Activated T-helper 1 cell treated with Interleukin-2 at 50 U/mL for 16 hours (primary cell): ENCODE measurements at places on chromosomes 1 and 21.

DNA sequence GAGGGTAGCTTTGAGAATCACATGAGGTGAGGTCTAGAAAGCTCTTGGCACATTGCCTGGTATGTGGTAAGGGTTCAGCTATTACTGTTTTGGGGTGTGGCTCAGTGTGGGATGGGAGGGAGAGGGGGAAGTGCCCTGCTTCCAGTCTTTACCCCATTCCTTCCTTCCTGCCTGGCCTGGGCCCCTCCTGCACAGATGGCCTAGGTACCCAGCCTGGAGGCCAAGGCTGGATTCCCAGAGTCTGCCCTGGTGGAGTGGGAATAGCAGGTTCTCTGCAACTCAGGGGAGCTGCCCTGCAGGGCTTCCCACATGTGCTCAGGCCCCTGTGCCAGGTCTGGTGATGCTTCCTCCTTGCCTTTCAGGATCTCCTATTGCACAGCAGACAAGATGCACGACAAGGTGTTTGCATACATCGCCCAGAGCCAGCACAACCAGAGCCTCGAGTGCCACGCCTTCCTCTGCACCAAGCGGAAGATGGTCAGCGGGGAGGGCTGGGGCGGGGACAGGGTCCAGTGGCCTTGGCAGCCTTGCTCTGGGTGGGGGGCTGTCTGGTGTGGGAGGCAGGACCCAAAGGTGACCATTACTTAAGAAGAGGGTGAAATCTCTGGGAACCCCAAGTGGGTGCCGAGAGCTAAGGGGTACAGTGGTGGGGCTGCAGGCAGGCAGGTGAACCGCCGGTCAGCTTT is 13.5 kb downstream of the LDLRAP1 start:
- no peak for DNase-seq

- DNase-seq = no peak
Observed at GRCh38 chr1:41995441-41996130, 76.9 kb upstream of the HIVEP3 start.

DNA sequence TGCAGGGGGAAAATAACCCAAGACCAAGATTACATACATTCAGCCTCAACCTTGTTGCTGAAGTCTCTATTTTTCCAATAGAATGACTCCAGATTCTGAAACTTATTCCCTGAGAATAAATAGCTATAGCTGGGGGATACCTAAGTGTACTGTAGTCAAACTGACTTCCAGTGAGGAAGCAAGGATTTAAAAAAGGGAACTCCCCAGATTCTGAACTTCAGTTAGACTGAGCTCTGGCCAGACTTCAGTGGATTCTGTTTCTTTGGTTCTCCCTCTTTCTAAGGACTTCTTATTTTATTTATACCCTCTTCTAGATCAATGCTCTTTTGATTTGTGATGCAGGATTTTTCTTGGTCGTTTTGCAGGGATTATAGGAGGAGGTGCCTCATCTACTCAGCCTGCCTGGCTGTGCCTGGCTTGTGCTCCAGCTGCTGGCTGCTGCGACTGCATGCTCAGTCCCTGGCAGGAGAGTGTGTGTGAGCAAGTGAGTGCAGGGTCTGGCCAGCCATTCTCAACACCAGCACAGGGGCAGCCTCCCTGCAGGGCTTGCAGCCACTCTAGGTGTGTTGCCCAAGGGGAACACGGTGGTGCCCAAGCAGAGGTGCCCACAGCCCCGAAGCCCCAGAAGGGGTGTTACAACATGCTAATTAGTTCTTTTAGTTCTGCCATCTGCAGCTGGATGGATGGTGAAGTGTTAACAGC is 43.0 kb downstream of the SPATA17 start:
- no peak for DNase-seq

GRCh38 chr1:12601700-12602658 is 16.0 kb downstream of the DHRS3 start:
- DNase-seq = no peak

GRCh38 chr21:43343992-43344886 is 82.7 kb downstream of the SIK1 start:
- no peak for DNase-seq

DNA sequence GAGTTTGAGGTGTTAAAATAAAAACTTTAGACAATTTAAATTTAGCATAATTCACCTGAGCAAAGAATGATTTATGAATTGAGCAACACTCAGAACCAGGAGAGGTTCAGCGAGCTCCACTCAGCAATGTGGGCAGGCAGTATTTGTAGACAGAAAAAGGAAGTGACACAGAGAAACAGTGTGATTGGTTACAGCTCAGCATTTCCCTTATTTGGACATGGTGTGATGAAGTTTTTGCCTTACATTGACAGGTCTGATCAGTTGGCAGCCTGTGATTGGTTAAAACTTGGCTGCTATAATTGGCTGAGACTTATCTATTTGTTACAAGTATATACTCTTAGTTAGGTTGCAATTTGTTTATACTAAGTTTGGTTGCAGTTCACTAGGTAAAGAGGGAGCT is 621.2 kb upstream of the PRMT6 start:
- DNase-seq = no peak

- no peak for DNase-seq
Observed at GRCh38 chr1:163178628-163179027, 24.1 kb downstream of the RGS5 start.

- no peak for DNase-seq
Observed at GRCh38 chr1:204314171-204314892, 45.4 kb downstream of the PLEKHA6 start.

DNA sequence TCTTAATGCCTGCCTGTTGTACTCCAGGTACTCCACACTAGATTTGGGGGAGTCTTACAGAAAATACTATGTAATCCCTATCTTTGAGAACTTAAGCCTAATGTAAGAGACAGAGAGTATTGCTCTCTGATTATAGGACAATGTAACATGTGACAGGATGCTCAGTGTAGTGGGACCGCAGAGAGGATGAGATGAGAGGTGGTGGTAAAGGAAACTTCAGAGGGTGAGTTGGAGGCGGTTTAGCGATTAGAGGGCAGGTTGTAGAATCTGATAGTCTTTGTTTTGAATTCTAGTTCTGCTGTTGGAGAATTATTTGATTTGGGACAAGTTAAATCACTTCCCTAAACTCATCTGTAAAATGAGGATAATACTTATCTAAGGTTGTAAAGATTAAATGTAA is 5.4 kb downstream of the SOAT1 start:
- peak; percentile 10 for DNase-seq

GRCh38 chr1:240152611-240153297 is 61.1 kb downstream of the FMN2 start:
- no peak for DNase-seq

DNA sequence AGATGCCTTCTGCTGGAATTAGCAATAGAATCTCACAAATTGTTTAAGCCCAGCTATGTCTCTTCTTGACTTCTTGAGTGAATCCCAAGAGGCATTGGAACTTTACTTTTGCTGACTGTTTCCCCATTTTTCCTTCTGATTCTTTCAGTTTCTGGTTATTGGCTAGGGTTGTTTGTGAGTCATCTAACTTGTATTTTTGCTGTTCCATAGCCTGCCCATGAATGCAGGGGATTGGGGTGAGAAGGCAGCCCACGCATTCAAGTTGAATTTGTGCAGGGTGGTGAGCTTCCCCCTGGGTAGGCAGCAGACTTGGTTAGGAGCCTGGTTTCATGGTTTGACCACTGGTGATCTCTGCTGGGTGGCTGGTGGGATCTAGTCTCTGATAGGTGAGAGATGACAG is 10.4 kb upstream of the KLF17 start:
- DNase-seq = no peak
